ENCODE measurements at places on chromosomes 4 and X. TPM values are rescaled to one million over a fixed set of nuclear protein-coding genes. Genes with fewer than 3 reads are reported as not detected.

VCX3B gene
- total RNA-seq = not detected

CPLX1 gene
- 3.6 TPM for total RNA-seq

UGT2B7 gene
- not detected for total RNA-seq

CXorf49 gene
- total RNA-seq = not detected

CD40LG gene
- total RNA-seq = 110 TPM

BST1 gene
- total RNA-seq = 0.58 TPM

VSIG4 gene
- total RNA-seq = not detected

GAGE12H gene
- total RNA-seq = not detected

RIBC1 gene
- 0.71 TPM for total RNA-seq

MAGED4B gene
- total RNA-seq = 3.7 TPM

GLA gene
- total RNA-seq = 67.2 TPM

FRAS1 gene
- not detected for total RNA-seq

SPINK2 gene
- not detected for total RNA-seq

ARHGAP36 gene
- total RNA-seq = not detected

XK gene
- not detected for total RNA-seq

UCP1 gene
- not detected for total RNA-seq

SASH3 gene
- total RNA-seq = 103 TPM

MFAP3L gene
- total RNA-seq = 1.1 TPM

TIGD4 gene
- 0.21 TPM for total RNA-seq

SPANXD gene
- not detected for total RNA-seq

ZCCHC12 gene
- not detected for total RNA-seq

DMRTC1B gene
- total RNA-seq = not detected

COL4A6 gene
- not detected for total RNA-seq

ADAM29 gene
- total RNA-seq = not detected

HPSE gene
- total RNA-seq = 13.7 TPM

DNAAF6 gene
- not detected for total RNA-seq

NDUFA1 gene
- 70.5 TPM for total RNA-seq

MSX1 gene
- total RNA-seq = not detected

PF4V1 gene
- not detected for total RNA-seq

FREM3 gene
- total RNA-seq = not detected

NUDT11 gene
- total RNA-seq = 2.2 TPM

ARAP2 gene
- total RNA-seq = 44.8 TPM

ADGRG4 gene
- not detected for total RNA-seq

TRIML2 gene
- not detected for total RNA-seq

DDIT4L gene
- total RNA-seq = 3.5 TPM

GATA1 gene
- total RNA-seq = not detected
